ENCODE measurements at places on chromosomes 6 and 20. TPM values are rescaled to one million over a fixed set of nuclear protein-coding genes. Genes with fewer than 3 reads are reported as not detected.

DNA sequence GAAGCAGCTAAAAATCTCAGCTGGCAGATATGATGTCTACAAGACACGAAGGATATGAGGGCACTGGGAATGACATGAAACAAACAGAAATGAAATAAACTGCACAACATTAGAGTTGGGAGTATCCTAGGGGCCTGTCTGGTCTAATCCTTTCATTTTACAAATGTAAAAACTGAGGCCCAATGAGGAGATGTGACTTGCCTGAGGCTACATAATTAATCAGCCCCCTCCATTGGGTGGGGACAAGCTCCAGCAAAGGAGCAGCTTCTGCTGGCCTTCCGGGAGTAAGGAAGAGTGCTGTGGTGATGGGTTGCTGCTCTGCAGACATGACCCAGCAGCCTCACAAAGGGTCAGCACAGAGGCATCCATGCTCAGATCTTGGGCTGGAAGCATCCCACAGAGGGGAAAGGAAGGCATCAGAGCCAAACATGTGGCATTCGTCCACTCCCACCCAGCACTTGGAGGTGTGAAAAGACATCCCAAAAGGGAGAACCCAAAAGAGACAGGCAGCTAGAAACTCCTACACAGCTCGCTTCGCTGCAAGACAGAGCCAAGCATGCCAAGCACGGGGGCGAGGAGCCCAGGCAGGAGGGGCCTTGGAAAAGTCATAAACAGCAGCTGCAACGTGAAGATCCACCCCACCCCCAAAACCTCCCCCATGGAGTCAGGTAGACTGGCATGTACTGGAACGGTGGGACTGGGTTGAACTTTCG, 183.7 kb downstream of the UNC5CL start:
- no peak overlapping the region for H3K27ac ChIP-seq
- no peak overlapping the region for H3K4me3 ChIP-seq
- no peaks in the 10 kb centered on the region for H3K27me3 ChIP-seq
- no peaks in the 10 kb centered on the region for H3K4me1 ChIP-seq

DNA sequence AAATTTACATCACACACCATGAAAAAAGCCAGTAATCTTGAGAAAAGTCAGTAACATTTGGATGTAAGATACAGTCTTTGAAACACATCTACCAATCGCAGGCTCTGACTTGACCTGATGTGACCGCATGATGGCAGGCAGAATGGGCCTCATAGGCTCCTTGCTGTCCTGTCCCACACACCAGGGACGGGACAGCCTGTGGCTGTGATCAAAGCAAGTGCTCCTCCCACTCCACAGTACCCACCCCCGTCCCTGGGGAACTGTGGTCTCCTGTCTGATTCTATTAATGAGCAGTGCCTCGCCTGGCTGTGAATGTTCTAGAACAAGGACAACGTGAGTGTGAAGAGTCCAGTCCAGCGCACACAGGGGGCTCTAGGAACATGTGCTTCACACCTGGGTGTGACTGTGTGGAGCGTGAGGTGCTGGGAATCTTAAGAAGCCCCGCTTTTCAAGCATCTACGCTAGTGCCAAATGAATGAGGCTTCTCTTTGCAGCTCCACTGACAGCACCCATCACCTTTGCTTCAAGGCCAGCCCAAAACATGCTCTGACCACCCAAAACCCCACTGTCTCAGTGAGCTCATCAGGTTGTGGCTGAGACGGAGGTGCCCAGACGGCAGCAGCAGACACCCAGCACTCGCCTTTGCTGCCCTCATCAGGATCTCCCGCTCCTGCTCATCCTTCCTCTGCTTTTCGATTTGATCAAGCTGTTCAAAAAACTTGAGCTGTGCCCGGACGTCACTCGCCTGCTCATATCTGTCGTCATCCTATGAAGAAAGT, 67.1 kb downstream of the TAF4 start:
- peaks cover 72% of the 10 kb centered on the region for H3K36me3 ChIP-seq
- H3K4me3 ChIP-seq, result no peak overlapping the region
- no peaks in the 10 kb centered on the region for H3K27me3 ChIP-seq
- no peak overlapping the region for H3K27ac ChIP-seq
- DNase-seq, result no peak

The TP53TG5 gene
- total RNA-seq, result not detected

- H3K4me1 ChIP-seq, result peaks cover 15% of the 10 kb centered on the region
- H3K36me3 ChIP-seq, result no peaks in the 10 kb centered on the region
- peaks cover 10% of the 10 kb centered on the region for H3K27me3 ChIP-seq
- H3K27ac ChIP-seq, result no peak overlapping the region
- no peak overlapping the region for H3K4me3 ChIP-seq
These were observed 4.2 kb downstream of the CLIC5 start for GRCh38 chr6:46011188-46012085.

The CTAGE9 gene
- total RNA-seq, result not detected

GRCh38 chr6:149860834-149861602, 3.1 kb downstream of the LRP11 start:
- H3K4me1 ChIP-seq, result peaks cover 7% of the 10 kb centered on the region
- no peaks in the 10 kb centered on the region for H3K36me3 ChIP-seq
- peaks cover 13% of the 10 kb centered on the region for H3K27me3 ChIP-seq

DNA sequence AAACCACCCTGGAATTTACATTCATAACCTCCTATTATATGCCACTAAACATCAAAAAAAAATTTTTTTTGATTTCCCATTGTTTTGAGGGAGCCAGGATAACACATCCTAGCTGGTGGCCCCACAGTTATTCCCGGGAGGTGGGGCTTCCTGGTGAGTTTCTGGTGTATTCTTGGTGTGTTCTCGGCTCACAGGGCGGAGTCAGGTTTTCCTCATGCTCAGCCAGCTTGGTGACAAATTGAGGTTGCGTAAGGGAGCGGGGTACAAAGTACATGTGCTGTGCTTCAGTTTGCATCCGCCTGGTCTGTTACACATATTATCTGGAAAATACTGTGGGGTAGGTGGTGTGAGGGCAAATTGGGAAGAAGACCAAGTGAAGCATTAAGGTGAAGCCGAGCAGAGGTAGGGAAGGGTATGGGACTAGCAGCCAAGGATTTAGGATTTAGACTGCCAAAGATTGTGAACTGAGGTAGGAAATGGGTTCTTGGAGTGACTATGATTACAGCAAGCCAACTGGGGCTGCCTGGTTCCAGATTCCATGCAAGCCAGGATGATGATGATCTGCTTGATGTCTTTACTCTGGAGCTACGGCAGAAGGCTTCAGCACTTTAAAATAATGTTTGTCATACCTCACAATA, 46.2 kb upstream of the EEF1A1 start:
- DNase-seq, result no peak
- peaks cover 3% of the 10 kb centered on the region for H3K4me1 ChIP-seq
- H3K27me3 ChIP-seq, result no peaks in the 10 kb centered on the region
- no peaks in the 10 kb centered on the region for H3K36me3 ChIP-seq
- H3K27ac ChIP-seq, result no peak overlapping the region

DNA sequence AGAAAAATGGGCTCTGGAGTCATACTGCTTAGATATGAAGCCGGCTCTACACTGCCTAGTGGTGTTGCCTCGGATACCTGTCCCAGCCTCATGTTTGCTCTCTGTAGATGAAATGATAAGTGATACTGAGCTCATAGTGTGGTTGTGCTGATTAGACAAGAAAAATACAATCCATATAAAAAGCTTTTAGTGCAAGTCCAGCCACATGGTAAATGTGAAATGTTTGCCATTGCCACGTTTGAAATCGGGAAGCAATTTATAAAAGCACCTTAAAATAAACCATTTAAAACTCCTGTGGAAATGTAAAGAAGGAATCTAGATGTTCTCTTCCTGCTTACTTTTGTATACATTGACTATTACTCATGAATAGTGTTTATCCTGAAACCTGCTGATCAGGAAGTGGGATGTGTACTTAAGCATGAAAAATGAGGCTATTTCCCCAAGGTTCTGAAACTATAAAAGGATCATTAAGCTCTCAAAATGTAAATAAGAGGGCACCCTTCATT, 13.1 kb upstream of the PBOV1 start:
- no peaks in the 10 kb centered on the region for H3K4me1 ChIP-seq
- no peaks in the 10 kb centered on the region for H3K27me3 ChIP-seq
- H3K27ac ChIP-seq, result no peak overlapping the region
- no peak overlapping the region for H3K4me3 ChIP-seq
- no peaks in the 10 kb centered on the region for H3K36me3 ChIP-seq
- no peak for DNase-seq

DNA sequence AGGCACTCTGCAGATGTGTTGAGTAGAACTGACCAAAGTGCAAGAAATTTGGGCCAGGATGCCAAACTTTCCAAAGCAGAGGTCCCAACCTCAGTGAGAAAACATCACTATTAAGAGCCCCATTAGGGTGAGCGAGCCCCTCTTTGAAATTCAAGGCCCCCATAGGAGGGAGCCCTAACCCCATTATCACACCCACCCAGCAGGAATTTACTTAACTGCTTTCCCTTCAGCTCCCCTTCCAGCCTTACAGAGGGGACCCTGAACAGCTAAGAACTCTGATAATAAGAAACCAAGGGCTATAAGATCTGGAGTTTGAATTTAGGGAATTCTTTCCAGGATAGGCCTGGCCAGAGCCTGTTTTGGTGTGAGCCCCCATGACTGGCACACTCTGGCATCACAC, 130.6 kb downstream of the NFATC2 start:
- H3K4me1 ChIP-seq, result peaks cover 11% of the 10 kb centered on the region
- no peaks in the 10 kb centered on the region for H3K36me3 ChIP-seq
- DNase-seq, result no peak
- H3K27ac ChIP-seq, result no peak overlapping the region

DNA sequence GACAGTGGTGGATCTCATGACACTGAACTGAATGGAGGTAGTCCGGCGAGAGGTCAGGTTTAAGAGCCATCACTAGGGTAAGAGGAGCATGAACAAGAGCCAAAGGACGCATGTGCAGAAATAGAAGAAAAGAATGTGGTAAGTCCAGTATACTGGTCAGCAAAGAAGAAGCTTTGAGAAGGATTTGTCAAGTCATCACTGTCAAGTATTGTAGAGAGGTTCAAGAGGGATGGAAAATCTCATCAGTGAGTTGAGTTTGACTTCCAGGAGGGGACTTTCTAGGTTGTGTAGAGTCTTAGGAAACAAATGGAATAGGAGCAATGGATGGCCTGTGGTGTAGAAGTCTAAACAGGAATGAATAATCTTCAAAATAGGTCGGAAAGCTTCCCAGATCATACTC, 161.8 kb downstream of the BTBD3 start:
- no peak overlapping the region for H3K4me3 ChIP-seq
- H3K27ac ChIP-seq, result no peak overlapping the region
- H3K36me3 ChIP-seq, result no peaks in the 10 kb centered on the region
- no peaks in the 10 kb centered on the region for H3K27me3 ChIP-seq
- no peaks in the 10 kb centered on the region for H3K4me1 ChIP-seq

The TFAP2B gene
- total RNA-seq, result not detected

The F13A1 gene
- 1.5 TPM for total RNA-seq

DNA sequence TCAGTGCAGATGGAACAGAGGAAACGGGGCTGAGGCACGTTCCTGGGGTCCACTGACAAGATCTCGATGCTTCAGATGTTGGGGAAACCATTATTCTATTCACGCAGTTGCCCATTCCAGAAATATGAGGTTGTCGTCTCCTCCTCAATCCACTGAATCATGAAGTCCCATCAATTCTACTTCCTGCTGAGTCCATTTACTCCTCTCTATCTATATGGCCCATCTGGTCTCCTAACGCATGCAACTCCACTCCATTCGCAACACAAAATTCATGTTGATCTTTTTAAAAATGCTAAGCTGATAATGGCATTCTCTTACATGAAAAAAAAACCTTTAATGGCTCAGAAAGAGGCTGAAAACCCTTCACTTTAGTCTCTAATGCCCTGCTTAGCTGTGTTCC, 37.5 kb downstream of the MAP3K5 start:
- H3K27me3 ChIP-seq, result no peaks in the 10 kb centered on the region
- H3K36me3 ChIP-seq, result no peaks in the 10 kb centered on the region
- DNase-seq, result no peak
- H3K4me1 ChIP-seq, result no peaks in the 10 kb centered on the region
- no peak overlapping the region for H3K4me3 ChIP-seq
- no peak overlapping the region for H3K27ac ChIP-seq

The FAXC gene
- 25.6 TPM for total RNA-seq

DNA sequence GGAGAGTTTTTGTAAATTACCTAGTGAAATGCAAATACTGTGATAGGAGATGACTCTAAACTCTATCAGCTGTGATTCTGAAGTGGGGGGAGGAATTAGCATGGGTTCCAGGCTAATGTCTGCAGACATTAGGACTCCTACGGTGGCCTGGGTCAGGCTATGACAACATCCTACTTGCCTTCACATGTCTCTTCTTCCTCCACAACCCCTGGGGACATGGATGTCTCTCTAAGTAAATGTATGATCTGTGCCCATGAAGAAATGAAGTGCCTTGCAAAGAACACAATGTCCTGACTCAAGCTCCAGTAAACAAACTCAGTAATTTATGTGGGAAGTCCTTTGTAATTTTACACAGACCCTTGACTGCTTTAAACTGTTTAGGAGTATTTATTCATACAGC, 165.8 kb upstream of the EEF1E1 start:
- H3K27ac ChIP-seq, result no peak overlapping the region
- no peaks in the 10 kb centered on the region for H3K36me3 ChIP-seq
- no peak for DNase-seq

DNA sequence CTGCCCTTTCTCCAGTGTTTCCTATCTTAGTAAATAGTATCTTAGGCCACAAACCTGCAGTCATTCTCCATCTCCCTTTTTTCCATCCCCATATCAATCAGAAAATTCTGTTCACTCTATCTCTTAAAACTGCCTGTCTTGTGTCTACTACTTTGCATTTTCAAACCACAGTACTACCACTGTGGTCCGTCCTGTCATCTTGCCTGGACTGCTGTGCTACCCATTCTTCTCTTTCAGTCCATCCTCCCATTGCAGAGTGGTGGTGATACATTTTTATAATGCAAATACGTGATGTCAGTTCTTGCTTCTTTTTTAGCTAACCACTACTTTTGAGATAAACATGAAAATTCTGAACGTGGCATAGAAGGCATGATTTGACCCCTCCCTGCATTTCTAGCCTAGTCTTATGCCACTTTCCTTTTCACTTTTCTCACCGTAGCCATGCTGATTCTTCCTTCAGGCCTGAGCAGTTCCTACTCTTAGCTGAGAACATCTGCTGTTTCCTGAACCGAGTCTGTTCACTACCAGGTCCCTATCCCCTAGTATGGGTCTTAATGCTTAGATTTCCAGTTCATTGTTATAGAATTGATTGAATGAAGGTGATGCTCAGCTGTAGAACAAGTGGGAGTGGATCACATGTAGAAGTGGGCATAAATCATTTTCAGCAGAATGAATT, 13.8 kb downstream of the TBPL1 start:
- H3K4me1 ChIP-seq, result 0 out of 2 replicates have a peak, but pooled peaks cover 3% of the 10 kb centered on the region
- no peak overlapping the region for H3K4me3 ChIP-seq
- no peak for DNase-seq
- no peak overlapping the region for H3K27ac ChIP-seq
- no peaks in the 10 kb centered on the region for H3K36me3 ChIP-seq

The OR2B6 gene
- not detected for total RNA-seq

- no peak overlapping the region for H3K27ac ChIP-seq
- no peak for DNase-seq
- H3K36me3 ChIP-seq, result no peaks in the 10 kb centered on the region
- no peaks in the 10 kb centered on the region for H3K27me3 ChIP-seq
- H3K4me3 ChIP-seq, result no peak overlapping the region
These were observed 370.9 kb downstream of the COL12A1 start for GRCh38 chr6:74834967-74835366.

The XKR7 gene
- 1.8 TPM for total RNA-seq

Measured in H1 (cell line).